Type B pancreatic cell (in vitro differentiated cells): ENCODE measurements at places on chromosomes 11 and 22.
A peak's percentile ranks its signal among the peaks of the same experiment; 100 is the strongest.

- no peaks in the 10 kb centered on the region for H3K36me3 ChIP-seq
- no peak for DNase-seq
- H3K4me1 ChIP-seq: peaks cover 8% of the 10 kb centered on the region
- no peaks in the 10 kb centered on the region for H3K27me3 ChIP-seq
- H3K4me3 ChIP-seq: no peak overlapping the region
Measured at GRCh38 chr11:86143087-86144030, 74.5 kb upstream of the PICALM start.

- no peak overlapping the region for H3K4me3 ChIP-seq
- H3K36me3 ChIP-seq: no peaks in the 10 kb centered on the region
- H3K27me3 ChIP-seq: peaks cover 19% of the 10 kb centered on the region
Measured at GRCh38 chr11:120196826-120197225, 14.0 kb upstream of the OAF start.

DNA sequence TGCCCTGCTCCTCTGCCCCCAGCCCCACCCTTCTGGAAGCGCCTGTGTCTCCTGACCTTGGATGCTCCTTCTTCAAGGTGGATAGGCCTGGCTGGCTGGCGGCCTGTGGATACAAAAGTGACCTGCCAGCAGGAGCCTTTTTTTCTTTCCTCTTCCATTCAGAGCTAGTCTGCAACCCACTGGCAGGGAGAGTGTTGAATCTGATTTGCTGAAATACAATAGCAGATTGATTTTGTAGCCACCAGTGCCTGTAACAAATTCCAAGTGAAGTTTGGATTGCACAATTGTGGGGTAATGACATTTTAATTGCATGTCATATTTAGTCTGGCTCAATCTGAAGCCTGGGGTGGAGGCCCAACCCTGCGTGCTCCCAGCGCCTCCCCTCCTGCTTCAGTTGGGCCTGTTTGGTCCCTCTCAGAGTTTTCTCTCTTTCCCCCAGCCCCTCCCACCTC lies 97.2 kb downstream of the GRIK4 start:
- no peak overlapping the region for H3K27ac ChIP-seq
- DNase-seq: no peak
- H3K4me3 ChIP-seq: no peak overlapping the region
- peaks cover 27% of the 10 kb centered on the region for H3K4me1 ChIP-seq
- no peaks in the 10 kb centered on the region for H3K36me3 ChIP-seq
- H3K27me3 ChIP-seq: peaks cover 57% of the 10 kb centered on the region

- peak; percentile 87 for DNase-seq
- H3K27ac ChIP-seq: peak within 1 kb of the TSS; percentile 79
- H3K4me1 ChIP-seq: peaks cover 44% of the 10 kb centered on the region
- H3K36me3 ChIP-seq: no peaks in the 10 kb centered on the region
- H3K4me3 ChIP-seq: peak within 1 kb of the TSS; percentile 98
- H3K27me3 ChIP-seq: peaks cover 26% of the 10 kb centered on the region
Measured at GRCh38 chr11:92224407-92225124, at the start of gene FAT3. Gene FAT3 (plus strand): TSS chr11:92224818. CDS start chr11:92352113, 127,295 bp downstream.

GRCh38 chr11:62172294-62172693 lies 17.7 kb upstream of the SCGB1D1 start:
- peaks cover 47% of the 10 kb centered on the region for H3K27me3 ChIP-seq
- H3K27ac ChIP-seq: no peak overlapping the region
- no peak overlapping the region for H3K4me3 ChIP-seq

- DNase-seq: no peak
- H3K4me3 ChIP-seq: peak within 1 kb of the TSS; percentile 83
- H3K36me3 ChIP-seq: no peaks in the 10 kb centered on the region
Measured at GRCh38 chr22:31122532-31123291, at the start of gene INPP5J. Gene INPP5J (plus strand): TSS chr22:31122966. CDS start chr22:31123015, 49 bp downstream.

- H3K4me3 ChIP-seq: no peak overlapping the region
- H3K36me3 ChIP-seq: no peaks in the 10 kb centered on the region
Measured at GRCh38 chr22:22019659-22020424, 37.3 kb upstream of the TOP3B start.

DNA sequence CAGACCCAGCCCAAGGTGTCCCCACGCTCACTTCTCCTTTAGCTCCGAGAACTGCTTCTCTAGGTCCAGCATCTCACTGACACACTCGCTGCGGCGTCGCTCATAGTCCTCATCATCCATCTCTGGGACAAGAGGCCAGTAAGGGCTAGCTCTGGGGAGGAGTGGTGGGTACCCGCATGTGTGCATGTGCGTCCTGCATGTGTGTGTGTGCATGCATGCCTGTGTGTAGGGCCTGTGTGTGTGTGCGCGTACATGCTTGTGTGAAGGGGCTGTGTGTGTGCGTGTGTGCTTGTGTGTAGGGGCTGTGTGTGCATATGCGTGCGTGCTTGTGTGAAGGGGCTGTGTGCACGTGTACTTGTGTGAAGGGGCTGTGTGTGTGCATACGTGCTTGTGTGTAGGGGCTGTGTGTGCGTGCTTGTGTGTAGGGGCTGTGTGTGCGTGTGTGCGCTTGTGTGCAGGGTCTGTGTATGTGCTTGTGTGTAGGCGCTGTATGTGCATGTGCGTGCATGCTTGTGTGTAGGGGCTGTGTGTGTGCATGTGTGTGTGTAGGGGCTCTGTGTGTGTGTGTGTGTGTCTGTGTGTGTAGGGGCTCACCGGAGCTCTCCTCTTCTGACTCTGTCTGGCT lies 3.3 kb downstream of the BRMS1 start:
- H3K4me3 ChIP-seq: peak overlapping the region; percentile 52

DNA sequence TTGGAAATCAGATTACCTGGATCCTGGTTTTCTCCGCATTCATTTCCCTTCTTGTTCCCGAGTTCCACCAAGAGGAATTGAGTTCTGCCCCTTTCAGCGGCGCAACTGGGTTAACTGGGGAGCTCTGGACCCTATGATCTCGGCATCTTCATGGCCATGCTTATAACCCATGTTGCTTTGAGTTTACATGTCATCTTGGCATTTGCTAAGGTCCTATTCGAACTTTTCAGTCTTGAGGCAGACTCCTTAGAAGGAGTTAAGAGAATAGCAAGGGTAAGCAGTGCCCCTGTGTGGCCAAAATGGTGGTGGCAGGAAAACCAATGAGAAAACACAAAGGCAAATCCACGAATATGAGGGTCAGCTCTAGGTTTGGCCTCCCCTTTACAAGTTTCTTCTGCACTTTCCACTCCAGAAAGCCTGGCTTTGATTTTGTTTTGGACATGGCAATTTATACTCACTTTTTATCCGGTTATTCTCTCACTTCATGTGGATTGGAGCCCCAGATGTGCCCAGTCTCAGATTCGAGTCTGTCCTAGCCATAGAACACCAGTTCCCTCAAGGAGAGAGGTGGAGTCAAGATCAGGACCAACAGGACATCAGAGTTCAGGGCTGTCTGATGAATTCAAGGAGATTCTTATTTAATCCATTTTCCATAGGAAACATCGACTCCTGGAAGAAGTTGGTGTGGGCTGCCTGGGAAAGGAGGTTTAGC lies 55.3 kb upstream of the FBXO3 start:
- H3K27ac ChIP-seq: peak overlapping the region; percentile 4
- no peak for DNase-seq
- peak overlapping the region; percentile 90 for H3K4me3 ChIP-seq

DNA sequence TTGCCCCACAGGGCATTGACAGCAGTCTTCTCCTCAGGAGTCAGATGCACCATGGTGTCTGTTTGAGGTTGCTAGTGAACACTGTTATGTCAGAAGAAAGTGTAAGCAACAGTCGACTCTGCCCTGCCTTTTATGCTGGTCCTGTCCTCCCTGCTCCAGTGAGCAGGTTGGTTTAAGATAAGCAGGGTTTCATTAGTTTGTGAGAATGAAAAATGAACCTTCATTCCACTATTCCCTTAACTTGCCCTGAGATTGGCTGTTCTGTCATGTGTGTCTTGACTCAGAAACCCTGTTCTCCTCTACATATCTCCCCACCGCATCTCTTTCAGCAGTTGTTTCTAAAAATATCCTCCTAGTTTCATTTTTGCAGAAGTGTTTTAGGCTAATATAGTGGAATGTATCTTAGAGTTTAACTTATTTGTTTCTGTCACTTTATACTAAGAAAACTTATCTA lies at the start of gene HBD:
TSS of gene HBD (minus strand) at position 103 of the 454 bp plus-strand sequence. CDS start at position 53, 50 bp downstream.
- no peak within 1 kb of the TSS for H3K4me3 ChIP-seq
- H3K36me3 ChIP-seq: no peaks in the 10 kb centered on the region
- no peak within 1 kb of the TSS for H3K27ac ChIP-seq
- H3K27me3 ChIP-seq: peaks cover 4% of the 10 kb centered on the region
- H3K4me1 ChIP-seq: peaks cover 5% of the 10 kb centered on the region

DNA sequence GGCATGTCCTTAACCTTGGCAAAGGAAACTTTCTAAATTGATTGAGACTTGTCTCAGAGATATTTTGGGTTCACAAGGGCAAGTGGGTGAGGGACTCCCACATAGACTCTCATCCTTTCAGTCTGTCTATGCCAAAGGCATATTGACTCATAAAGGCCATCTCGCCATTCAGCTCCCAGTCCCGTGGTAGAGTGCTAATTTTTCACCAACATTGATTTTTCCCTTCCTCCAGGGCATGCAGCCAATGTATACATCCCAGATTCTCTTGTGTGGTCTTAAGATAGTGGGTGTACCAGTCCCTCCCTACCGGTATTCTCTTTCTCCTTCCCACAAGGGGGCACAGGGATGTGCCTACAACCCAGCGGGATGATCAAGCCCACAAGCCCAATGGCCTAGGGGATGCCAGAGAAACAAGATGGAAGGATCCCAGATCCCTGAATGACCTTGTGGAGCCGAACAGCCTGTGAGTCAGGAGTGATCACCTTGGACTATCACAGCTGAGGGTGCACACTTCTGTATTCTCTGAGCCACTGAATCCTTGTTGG lies 7.9 kb downstream of the C11orf96 start:
- no peak overlapping the region for H3K27ac ChIP-seq
- H3K27me3 ChIP-seq: peaks cover 36% of the 10 kb centered on the region
- no peak for DNase-seq

DNA sequence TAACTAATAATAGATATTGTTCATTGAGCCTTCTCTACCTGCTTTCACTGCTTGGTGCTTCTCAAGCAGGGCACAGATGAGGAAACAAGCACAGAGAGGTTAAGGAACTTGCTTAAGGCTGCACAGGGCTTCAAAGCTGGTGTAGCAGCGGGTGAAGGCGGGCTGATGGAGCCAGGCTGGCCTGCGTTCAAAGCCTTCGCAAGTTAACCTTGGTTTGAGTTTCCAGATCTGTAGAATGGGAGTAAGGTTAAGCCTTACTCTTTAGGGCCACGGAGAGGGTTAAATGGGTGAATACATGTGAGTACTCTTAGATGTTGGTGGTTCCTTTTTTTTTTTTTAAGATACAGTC lies 36.2 kb upstream of the EIF3D start:
- no peaks in the 10 kb centered on the region for H3K36me3 ChIP-seq
- H3K27ac ChIP-seq: no peak overlapping the region
- no peak overlapping the region for H3K4me3 ChIP-seq
- H3K4me1 ChIP-seq: peaks cover 11% of the 10 kb centered on the region
- peaks cover 19% of the 10 kb centered on the region for H3K27me3 ChIP-seq
- no peak for DNase-seq

DNA sequence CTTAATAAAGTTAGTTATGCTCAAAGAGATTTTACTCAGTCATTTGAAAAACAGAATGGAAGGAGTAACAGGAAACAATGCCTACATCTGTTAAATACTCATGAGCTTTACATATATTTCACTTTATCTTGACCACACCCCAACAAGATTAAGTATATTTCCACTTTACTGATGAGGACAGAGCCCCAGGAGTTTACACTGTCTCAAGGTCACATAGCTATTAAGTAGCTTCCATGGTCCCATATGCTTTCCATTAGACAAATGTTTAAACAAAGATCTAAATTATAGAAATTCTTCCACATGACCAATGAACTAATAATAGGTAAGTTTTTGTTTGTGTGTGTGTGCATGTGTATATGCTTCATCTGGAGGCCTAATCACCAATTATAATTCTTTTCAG lies 30.2 kb downstream of the MRTFA start:
- H3K4me3 ChIP-seq: no peak overlapping the region
- no peaks in the 10 kb centered on the region for H3K27me3 ChIP-seq
- DNase-seq: no peak
- peaks cover 36% of the 10 kb centered on the region for H3K4me1 ChIP-seq
- peaks cover 3% of the 10 kb centered on the region for H3K36me3 ChIP-seq
- peak overlapping the region; percentile 25 for H3K27ac ChIP-seq

GRCh38 chr11:62579252-62579651 lies 5.6 kb upstream of the EEF1G start:
- H3K36me3 ChIP-seq: peaks cover 9% of the 10 kb centered on the region
- H3K4me3 ChIP-seq: no peak overlapping the region
- H3K4me1 ChIP-seq: peaks cover 10% of the 10 kb centered on the region
- no peaks in the 10 kb centered on the region for H3K27me3 ChIP-seq

DNA sequence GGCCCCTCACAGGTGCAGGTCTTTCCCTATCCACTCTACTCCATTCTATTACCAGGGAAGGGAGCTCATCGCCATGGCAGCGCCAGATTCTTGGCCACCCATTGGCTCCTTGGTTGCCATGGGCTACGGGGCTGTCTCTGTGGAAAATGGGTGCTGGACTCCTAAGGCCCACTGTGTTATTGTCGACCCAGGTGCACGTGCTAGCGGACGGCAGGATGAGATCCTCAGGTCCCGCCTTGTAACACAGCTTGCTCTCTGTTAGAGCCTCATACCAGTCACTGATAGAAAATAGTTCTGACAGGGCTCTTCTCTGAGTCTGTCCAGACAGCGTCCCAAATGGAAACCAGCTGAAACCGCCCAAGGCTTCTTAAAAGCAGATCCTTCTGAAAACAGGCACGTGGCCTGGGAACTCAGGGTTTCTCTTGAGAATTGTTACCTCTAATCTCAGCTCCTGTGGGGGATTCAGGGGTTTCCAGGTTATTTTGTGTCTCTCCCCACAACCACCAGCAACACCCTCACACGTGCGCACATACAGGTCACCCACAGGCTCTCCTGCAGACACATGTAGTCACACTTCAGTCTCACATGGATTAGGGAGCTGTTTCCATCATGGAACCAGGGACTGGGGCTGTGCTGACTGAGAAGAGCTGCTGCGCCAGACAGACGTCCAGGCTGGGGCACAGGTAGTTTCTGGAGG lies 1.5 kb downstream of the TUB start:
- no peak for DNase-seq
- peak overlapping the region; percentile 67 for H3K27ac ChIP-seq
- peaks cover 11% of the 10 kb centered on the region for H3K27me3 ChIP-seq
- H3K36me3 ChIP-seq: no peaks in the 10 kb centered on the region
- peak overlapping the region; percentile 89 for H3K4me3 ChIP-seq

- DNase-seq: no peak
- no peak overlapping the region for H3K4me3 ChIP-seq
- no peak overlapping the region for H3K27ac ChIP-seq
- H3K4me1 ChIP-seq: no peaks in the 10 kb centered on the region
- no peaks in the 10 kb centered on the region for H3K36me3 ChIP-seq
Measured at GRCh38 chr11:121018746-121019145, 5.2 kb upstream of the TBCEL start.

- H3K4me3 ChIP-seq: no peak overlapping the region
- no peaks in the 10 kb centered on the region for H3K36me3 ChIP-seq
- H3K27me3 ChIP-seq: no peaks in the 10 kb centered on the region
- H3K4me1 ChIP-seq: peaks cover 5% of the 10 kb centered on the region
Measured at GRCh38 chr11:124536520-124536919, 6.9 kb downstream of the OR8B12 start.

DNA sequence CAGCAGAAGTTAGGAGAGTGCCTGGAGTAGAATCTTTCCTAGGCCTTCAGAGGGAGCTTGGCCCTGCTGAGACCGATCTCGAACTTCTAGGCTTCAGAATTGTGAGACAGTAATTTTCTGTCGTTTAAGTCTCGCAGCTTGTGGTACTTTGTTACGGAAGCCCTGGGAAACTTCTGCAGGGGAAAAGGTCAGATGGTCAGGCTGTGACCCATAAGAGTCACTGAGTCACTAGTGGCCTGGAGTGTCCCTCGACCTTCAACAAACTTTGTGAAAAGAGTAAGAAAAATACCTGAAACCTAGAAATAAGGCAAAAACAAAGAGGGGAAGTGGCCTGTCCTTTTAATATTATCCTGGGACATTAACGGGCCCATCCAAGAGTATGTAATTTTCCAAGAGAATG lies 34.6 kb downstream of the CSNK2A3 start:
- DNase-seq: no peak
- peaks cover 4% of the 10 kb centered on the region for H3K36me3 ChIP-seq
- no peak overlapping the region for H3K27ac ChIP-seq
- H3K27me3 ChIP-seq: no peaks in the 10 kb centered on the region
